CD4-positive, alpha-beta T cell treated with Interleukin-6 at 100 ng/mL for 8 hours (primary cell): ENCODE measurements at places on chromosomes 4 and X.

DNA sequence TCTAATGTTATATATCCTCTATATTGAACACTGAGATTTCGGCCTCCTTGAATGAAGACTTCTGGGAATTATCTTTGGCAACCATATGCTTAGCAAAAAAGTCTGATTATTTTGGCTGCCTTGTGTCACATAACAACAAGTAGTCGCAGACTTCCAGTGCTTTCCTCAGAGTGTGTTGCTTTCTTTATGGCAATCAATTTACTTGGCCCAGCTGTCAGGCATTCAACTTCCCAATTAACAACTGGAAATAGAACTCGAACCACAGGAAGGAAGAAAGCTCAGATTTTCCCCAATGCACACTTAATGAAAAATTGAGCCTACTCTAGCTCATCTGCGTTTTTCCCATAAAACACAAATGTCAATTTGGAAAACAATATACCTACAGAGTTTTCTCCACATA is 71.6 kb downstream of the ZNF827 start:
- no peak for DNase-seq

DNA sequence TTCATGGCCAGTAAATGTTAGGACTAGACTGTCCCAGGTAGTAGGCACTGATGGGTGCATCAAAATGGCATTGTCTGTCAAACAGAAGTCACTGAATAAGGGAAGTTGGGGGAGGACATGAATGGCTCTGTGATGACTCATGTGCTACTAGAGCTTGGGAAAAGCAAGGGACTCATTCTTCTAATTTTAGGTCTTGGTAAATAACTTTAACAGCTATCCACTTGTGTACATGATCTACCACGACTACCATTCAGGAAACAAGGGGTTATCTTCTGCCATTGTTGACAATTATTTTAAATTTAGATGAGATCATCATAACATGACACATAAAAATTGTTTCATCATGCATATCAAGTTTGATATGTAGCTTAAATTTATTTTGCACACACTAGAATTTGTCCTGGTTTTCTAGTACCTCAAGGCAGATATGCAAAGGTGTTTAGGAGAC is 6.3 kb downstream of the AREG start:
- DNase-seq = no peak

DNA sequence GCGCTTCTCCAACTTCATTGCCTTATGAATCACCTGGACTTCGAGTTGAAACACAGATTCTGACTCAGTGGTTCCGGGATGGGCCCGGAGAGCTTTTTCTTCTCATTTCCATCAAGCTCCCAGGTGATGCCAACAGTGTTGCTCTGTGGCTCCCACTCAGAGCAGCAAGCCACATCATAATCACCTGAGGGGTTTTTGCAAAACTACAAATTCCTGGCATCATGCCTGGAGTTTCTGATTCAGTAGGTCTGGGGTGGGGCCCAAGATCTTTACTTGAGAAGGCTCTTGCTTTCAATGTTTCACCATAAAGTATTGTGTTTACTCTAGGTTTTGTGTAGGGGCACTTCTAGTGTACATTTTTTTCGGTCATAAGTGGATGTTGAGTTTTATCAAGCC is 7.0 kb downstream of the MTM1 start:
- peak; percentile 48 for DNase-seq

DNA sequence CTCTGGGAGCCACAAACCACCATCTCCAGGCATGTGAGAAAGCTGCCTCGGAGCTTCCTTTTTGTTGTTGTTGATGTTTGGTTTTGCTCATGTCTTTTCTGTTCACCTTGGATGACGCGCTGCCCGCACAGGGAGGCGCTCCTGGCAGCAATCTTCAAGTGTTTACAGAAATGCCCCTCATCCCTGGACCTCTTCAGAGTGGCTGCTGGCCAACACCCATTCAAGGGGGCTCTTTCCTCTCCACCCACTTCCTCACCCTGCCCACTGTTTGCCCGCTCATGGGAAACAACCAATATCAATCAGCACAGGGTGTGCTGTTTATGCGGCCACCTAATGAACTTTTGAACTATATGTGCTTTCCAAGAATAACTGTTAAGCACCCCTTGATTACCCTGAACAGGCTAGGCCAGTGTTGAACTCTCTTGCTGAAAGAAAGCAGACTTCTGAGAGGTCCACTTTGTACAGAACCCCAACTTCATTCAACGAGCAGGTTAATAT is 355.1 kb upstream of the CLNK start:
- DNase-seq = no peak

- DNase-seq = no peak
These were observed 94.9 kb downstream of the TENM3 start for GRCh38 chr4:182338063-182338462.

DNA sequence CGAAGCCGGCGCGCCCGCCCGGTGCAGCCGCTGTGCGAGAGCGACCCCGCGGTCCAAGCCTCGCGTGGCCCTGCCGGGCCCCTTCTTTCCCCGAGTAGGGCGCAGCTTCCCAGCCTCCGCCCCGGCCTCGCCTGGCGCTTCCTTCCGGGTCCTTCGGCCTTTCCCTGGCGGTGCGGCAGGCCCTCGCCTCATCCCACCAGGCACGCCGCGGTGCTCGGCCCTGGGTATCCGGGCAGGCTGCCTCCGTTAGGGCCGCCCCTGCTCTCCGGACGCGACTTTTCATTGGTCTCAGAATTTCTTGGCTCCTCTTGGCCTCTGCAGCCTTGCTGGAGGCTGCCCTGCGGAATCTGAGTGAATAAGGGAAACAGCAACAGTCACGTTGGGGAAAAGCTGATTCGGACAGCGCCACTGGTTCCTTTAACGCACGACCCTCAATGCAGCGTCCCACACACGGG is 429 bp downstream of the UVSSA start:
- peak; percentile 26 for DNase-seq

DNA sequence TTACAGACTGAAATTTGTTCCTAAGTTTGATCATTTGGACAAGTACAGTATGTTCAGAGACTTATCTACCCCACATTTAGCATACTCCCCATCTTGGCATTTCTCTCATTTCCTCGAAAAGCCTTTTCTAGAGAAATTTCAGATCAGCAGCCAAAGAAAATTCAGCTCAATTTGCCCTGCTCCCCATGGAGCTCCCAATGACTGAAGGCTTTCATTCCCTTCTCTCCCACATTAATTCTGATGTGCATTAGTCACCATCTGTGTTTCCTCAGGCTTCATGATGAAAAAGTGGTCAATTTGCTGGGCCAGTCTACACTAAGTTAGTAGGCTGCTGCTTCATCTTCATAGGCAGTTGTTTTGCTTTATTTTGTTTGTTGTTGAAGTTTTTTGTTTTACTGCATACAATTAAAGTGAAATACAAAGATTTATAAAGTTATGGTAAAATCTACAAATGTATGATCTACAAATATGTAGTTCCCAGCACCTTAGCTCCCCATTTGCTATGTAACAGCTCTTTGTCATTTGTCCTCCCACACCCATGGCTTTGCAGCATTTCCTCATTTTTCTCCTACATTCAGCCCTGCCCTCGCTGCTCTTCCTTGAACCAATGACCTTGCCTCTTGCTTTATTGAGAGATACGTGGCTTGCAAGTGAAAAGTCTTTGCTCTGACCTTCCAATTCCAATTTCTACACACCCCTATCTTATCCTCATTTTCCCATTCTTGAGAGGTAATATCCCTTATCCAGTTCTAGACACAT is 193.9 kb downstream of the ANAPC10 start:
- no peak for DNase-seq

GRCh38 chr4:99612281-99612680 is 37.7 kb downstream of the MTTP start:
- DNase-seq = no peak

- no peak for DNase-seq
These were observed 58.6 kb upstream of the DCTD start for GRCh38 chr4:182975806-182976205.

DNA sequence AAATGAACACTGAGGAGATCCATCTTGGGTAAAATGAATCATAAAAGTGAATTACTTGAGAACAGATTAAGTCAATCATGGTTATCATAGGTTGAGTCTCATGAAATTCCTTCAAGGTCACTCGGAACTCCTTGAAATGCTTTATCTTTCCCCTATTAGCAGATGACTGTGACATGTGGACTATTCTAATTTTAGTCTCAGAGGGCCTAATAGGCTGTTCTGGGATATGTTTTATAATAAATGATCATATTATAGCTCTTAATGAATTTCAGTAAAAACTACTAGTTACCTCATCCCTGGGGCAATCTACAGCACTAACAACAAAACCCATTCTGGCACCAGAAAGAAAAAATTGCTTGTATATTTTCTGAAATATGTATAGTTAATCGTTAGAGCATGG is 44.7 kb downstream of the SPATA4 start:
- DNase-seq = no peak

GRCh38 chr4:174946246-174946645 is 28.1 kb downstream of the ADAM29 start:
- DNase-seq = no peak

DNA sequence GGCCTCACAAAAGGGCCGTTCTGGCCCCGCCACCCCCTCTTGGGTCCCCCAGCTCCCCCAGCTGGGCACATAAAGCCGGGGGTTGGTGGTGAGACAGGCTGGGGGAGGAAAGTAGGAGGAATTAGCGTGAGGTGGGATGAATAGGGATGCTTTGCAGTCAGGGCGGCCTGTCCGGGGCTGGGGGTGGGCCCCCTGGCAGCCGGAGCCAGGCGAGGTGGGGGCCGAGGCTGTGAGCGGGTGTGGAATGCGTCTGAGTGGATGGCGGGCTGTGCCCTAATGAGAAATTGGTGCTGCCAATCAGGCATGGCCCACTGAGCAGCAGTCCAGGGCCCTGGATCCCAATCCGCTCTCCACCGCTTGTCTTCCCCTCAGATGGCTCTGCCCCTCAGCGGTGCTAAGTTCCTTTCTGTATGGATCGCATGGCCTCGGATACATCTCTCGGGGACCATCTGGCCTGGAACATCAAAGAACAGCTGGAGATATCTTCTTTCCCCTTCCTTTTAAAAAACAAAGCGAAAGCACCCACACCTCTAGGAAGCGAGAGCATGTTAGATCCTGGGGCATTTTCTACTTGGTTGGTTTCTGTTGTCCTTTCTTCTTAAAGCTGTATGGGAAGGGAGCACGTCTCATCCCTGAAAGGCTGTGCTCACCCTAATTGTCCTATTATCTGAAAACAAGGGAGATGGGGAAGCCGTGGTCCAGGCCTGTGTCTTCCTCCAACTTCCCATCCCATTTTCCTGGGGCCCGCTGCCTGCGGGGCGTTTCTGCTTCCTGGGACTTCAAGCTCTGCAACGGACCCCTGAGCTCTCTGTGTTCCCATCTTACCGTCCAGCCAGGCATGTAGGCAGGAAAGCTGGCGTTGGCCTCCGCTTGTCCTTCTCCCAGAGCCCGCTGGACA is 106.9 kb downstream of the SORCS2 start:
- no peak for DNase-seq

- no peak for DNase-seq
These were observed 1151.3 kb upstream of the IGFBP7 start for GRCh38 chr4:58261526-58261925.

- no peak for DNase-seq
These were observed 1443.0 kb downstream of the PCDH7 start for GRCh38 chr4:32163125-32163524.

DNA sequence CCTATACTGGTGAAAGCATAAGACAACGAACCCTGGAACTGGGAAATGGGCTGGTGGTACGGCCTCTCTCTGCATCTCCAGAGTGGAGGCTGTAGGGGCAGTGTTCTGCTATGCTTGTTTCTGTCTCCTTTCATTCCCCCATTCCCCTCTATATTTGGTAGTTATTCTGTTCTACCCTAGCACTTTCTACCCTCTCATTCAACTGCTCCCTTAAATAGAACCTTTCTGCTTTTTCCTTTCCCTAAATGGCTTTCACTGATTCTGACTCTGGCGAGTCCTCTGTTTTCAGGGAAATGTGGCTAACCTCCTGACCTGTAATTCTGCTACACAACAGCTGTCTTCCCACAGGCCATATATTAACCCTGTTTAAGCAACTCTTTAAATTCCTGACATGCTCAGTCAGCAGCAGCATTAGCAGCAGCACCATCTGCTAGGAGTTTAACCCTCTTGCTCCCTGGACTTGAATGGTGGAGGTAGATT is 94.2 kb downstream of the CXCL13 start:
- DNase-seq = no peak

DNA sequence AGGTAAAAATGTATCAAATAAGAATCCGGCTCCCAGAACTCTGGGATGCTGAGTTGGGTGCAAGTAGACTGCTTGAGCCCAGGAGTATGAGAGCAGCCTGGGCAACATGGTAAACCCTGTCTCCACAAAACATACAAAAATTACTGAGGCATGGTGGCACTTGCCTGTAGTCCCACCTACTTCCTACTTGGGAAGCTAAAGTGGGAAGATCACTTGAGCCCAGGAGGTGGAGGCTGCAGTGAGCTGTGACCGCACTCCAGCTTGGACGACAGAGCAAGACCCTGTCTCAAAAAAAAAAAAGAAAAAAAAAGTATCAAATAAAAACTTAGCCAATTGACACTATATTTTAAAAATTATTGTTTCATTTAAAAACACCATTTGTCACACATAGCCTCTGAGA is 84.4 kb downstream of the FBXW7 start:
- DNase-seq = no peak
